ENCODE measurements at places on chromosomes 3 and 15. TPM values are rescaled to one million over a fixed set of nuclear protein-coding genes. Genes with fewer than 3 reads are reported as not detected.

DNA sequence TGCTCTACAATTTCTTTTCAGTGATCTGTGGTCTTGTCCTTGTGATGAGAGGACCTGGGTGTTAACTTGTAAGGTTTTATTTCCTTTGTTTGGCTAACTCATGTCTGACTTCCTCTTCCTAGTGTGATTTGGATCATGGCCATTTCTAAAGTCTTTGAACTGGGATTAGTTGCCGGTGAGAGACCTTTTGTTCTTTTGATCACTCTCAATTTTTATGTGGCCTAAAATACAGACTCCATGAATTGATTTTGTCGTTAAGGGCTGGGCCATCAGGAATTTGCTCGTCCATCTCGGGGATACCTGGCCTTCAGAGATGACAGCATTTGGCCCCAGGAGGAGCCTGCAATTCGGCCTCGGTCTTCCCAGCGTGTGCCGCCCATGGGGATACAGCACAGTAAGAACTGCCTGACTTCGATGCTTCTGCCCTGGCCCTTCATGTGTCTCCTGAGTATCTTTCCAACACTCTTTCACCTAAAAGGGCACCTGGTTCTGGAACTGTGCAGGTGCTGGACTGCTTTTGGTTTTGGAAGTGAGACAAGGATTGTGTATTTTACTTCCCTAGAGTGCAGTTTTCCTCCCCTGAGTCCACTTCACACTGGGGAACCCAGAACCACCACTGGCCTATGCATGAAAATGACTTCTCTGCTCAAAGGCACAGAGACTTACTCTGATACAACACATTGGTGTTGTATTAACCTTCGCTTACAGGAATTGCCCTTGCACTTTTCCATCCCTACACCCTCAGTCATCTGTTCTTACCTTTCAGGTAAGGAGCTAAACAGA is 13.1 kb upstream of the LRRC2 start:
- DNase-seq = no peak

GRCh38 chr3:64295594-64295993 is 70.3 kb upstream of the PRICKLE2 start:
- no peak for DNase-seq

GRCh38 chr3:126946405-126946804 is 36.5 kb upstream of the PLXNA1 start:
- DNase-seq = no peak

DNA sequence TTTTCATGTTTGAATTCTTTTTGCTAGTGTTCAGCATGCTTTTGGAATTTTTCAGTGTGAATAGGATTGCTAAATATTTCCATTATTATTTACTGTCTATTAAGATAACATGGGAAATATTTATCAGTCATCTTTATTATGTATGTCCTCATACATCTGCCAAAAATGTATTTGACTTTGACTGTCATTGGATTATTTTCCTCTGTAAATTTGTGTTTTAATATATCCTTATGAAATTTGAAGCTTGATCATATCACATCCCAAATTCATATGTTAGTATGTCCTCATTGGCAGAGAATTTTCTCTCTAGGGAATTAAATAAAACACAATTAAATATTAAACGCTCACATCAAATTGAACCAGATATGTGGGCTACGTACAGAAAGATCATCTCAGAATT is 32.3 kb upstream of the TRPC1 start:
- no peak for DNase-seq

The CHRNB4 gene
- total RNA-seq = not detected

The GOLGA8M gene
- total RNA-seq = 1.3 TPM

The CSK gene
- 231 TPM for total RNA-seq

The AZI2 gene
- total RNA-seq = 62.1 TPM

- DNase-seq = no peak
These were observed 63.0 kb downstream of the ARHGAP31 start for GRCh38 chr3:119357190-119357589.

DNA sequence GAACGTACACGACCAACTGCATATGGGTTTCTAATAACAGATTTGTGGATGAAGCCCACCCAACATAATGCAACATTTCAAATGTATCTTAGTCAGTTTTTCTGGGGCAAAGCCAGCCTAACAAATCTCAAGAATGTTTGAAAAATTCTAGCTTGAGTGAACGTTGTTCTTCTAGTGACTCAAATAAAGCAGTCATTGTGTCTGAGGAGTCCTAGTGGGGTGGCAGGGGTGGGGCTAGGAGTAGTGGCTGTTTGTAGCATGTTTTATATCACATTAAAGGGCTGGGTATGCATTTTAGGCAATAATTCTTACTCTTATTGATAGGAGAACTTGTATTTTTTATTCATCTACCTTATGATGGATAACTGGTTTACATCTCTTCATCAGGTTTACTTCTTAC is 6.0 kb downstream of the B3GNT5 start:
- DNase-seq = no peak

DNA sequence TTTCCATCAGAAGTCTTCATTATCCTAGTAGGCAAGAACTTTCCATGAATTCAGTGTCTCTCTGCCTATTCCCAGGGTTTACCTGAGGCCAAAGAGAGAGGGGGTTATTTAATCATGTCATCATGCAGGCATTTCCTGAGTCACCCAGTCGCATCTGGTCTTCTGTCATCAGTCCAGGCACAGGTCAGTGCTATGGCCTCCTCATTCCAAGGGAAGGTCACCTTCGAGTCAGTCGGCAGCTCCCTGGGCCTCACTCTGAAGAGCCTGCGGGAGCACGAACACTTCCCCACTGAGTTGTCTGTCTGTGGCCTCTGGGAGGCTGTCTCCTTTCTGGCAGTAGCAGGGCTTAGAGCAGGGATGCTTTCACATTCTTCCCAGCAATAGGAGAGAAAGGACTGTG is 26.2 kb upstream of the LRTM1 start:
- no peak for DNase-seq

Data from activated naive CD4-positive, alpha-beta T cell treated with anti-CD3 and anti-CD28 coated beads, Interleukin-2, amount 50 U/mL, for 72 hours (primary cell).